ENCODE measurements at places on chromosomes 4 and X. TPM values are rescaled to one million over a fixed set of nuclear protein-coding genes. Genes with fewer than 3 reads are reported as not detected.

The GUCY1A1 gene
- 0.29 TPM for total RNA-seq

- no peak for DNase-seq
Measured at GRCh38 chrX:113412106-113412505, 571.5 kb upstream of the AMOT start.

- DNase-seq: no peak
Measured at GRCh38 chr4:52843351-52843750, 18.8 kb upstream of the RASL11B start.

DNA sequence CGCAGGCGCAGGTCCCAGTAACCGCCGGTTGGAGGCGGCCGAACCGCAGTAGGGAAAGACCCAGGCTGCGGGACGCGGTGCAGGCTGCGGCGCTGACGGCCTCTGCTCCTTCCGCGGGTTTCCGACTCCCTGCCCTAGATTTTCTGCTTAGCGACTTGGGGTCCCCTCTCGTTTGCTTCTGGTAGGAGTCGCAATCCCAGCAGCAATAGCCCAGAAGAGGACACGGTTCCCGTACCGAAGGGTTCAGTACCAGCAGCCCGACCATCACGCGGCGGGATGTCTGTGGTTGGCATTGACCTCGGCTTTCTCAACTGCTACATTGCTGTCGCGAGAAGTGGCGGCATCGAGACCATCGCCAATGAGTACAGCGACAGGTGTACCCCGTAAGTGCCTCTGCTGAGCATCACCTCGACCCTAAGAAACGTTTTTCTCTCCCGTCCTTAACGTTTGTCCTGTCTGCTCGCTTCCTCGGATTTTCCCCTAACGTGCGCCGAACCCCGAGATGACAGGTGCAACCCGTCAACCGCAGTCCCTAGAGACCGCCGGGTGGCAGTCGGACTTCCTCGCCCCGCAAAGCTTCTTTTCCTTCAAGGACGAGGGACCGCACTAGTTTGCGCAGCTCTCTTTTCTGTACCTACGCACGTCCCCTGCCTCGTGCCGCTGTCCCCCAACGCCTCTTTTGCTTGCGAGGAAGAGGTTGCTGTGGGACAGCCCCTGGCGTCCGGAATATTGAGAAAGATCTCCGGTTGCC is at the start of gene HSPA4L:
Gene HSPA4L (plus strand): TSS at position 48 of the 751 bp plus-strand sequence. CDS start 229 bp downstream, at position 277.
- peak; percentile 75 for DNase-seq
